ENCODE measurements at places on chromosomes 3 and 15.

GRCh38 chr15:100847194-100847593 lies 32.4 kb upstream of the ALDH1A3 start:
- DNase-seq, result no peak

GRCh38 chr15:55770261-55770660 lies 27.3 kb upstream of the PRTG start:
- DNase-seq, result no peak

DNA sequence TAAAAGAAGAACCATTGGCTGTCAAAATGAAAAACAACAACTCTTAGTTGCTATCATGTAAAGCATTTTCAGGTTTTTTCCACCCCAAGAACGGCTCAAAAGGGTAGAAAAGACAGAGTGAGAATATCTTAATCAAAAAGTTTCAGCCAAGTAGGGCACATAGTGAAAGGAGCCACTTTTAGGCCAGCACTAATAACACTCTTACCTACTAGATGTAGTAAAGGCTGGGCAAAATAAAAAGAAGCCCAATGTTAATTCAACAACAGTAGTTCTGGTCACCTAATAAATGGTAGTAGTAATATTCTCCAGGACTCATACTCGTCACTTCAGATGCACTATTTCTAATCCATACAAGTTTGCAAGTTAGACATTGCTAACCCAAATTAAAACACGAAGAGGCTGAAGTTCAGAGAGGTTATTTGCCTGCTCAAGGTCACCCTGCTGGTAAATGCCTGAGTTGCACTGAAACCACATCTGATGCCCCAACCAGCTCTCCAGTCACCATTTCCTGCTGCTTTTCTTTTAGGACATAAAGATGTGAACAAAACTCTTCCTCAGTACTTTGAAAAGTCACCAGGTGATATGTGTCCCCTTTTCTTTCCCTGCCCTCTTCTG lies 7.5 kb downstream of the GOLIM4 start:
- DNase-seq, result no peak

DNA sequence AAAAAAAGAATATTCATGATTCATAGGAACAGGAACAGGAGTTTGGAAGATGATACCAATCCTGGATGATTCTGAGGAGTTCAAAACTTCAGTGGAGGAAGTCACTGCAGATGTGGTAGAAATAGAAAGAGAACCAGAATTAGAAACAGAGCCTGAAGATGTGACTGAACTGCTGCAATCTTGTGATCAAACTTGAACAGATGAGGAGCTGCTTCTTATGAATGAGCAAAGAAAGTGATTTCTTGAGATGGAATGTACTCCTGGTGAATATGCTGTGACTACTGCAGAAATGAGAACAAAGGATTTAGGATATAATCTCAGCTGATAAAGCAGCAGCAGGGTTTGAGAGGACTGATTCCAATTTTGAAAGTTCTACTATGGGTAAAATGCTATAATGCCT lies 72.7 kb downstream of the GSK3B start:
- no peak for DNase-seq

Data from stimulated activated CD8-positive, alpha-beta memory T cell treated with anti-CD3 and anti-CD28 coated beads, Interleukin-15, amount 100 ng/mL, for 24 hours (primary cell).